Activated naive CD8-positive, alpha-beta T cell treated with anti-CD3 and anti-CD28 coated beads, Interleukin-2, amount 50 U/mL, for 24 hours (primary cell): ENCODE measurements at places on chromosomes 7 and 10.

DNA sequence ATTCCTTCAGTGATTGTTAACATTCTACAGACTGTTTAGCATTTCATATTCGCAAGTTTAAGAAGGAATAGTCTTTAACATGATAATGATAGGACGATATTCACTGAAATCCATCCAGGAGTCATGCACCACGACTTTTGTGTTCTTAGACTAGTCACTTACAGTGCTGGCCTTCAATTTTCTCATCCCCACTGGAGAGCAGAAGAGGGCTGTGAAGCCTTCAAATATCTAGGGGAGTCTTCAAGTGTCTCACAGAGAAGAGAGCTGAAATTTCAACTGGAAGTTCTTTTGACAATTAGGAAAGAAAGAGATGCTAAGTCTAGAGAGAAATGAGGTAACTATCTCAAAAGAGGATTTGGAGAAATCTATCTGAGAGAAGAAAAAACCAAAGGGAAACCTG lies 43.8 kb upstream of the TAS2R16 start:
- DNase-seq = no peak

GRCh38 chr7:13155188-13155587 lies 467.8 kb downstream of the ARL4A start:
- no peak for DNase-seq

GRCh38 chr10:1070919-1071318 lies 14.7 kb downstream of the WDR37 start:
- no peak for DNase-seq

DNA sequence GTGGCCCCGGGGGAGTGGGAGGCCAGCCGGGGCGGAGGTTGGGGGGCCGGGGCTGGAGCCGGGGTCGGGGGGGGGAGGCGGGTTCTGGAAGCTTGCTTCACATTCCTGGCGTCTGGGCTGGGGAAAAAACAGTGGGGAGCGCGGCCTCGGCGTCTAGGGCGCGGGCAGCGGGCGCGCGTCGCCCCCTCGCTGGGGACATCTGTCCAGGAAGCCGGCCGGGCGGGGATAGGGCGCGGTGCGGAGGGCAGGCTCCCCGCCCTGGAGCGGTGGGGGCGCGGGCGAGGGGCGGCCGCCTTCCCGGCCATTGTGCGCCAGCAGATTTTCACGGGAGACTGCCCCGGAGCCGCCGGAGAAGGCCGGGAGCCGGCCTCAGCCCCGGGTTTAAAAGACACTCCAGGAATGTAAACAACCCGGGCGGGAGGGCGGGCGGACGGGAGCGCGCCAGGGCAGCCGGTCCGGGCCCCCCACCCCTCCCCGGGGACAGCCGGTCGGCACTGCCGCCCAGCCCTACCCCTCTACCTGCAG lies 1.4 kb downstream of the ZMIZ1 start:
- DNase-seq = no peak

DNA sequence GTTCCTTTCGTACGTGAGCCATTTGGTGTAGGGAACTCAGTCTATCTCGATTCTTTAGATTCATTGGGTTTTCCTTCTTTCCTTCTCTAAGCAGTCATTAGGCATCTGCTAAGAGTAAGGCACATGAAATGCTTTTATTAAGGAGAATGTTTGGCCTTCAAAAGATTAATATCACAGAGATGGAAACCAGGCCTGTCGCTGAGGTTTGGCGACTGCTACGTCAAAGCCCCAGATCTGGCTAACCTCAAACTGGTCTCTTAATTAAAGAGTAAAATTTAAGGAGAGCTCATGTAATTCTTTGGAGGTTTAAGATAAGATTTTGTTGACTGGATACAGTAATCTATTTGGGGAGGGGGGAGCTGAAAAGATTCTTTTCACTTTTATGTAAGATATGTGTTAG lies 189.8 kb downstream of the JCAD start:
- DNase-seq = no peak

DNA sequence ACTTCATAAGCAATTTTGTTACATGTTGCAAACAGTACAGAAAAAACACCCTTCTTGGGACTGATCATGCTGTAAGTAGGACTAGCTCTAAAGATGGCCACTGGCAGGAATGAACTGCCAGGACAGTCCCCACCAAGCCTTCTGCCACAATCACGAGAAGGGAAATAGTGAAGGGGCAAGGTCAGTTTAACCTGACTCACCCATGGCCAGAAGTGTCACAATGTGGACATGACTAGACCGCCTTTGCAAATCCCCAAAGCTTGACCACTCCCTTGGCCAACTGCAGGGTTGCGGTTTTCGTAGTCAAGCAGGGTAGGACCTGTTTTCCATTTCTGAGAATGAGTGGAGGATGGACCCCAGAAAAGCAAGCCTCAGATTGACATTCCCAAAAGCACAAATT lies 19.4 kb upstream of the FRAT2 start:
- DNase-seq = no peak

GRCh38 chr7:18126281-18126680 lies 98.6 kb upstream of the PRPS1L1 start:
- DNase-seq = no peak

- no peak for DNase-seq
Measured at GRCh38 chr7:18157233-18157632, 129.6 kb upstream of the PRPS1L1 start.

- DNase-seq = peak; percentile 90
Measured at GRCh38 chr10:86376852-86377796, 10.5 kb upstream of the GRID1 start.
